ENCODE measurements at places on chromosomes 2 and 18.

DNA sequence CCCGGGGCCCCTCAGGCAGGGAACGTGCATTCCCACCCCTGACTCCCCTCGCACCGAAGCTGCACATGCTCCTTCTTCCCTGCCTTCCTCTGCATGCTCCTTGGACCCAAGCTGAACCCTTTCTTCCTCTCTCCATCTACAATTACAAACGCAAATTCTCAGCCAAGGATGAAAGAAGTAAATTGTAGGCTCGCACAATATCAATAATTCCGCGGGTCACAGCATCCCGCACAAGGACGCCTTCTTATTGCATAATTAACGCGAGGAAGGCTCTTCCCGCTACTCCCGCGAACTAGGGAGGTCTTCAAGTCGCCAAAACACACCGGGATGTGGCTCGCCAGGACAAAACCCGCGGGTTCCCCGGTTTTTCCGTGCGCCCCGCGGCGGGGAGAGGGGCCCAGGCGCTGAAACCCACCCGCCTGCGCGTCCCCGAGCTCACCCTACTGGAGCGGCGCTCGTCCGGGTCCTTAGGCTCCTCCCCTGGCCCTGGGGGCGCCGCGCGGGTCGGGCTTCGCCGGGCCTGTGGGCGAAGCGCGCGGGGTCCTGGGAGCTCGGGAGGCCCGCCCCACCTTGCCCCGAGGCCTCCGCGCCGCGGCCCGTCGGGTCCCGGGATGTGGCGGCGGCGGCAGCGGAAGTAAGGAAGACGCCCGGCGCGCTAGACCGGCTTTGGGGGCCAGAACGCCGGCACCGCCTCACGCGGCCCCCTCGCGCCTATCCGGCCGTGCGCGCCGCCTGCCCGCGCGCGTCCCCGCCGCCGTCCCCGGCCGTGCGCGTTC is at the start of gene CHST10:
Gene CHST10 (minus strand): TSS at position 734 of the 776 bp plus-strand sequence. CDS start 10,993 bp downstream, outside the sequence.
- peak; percentile 15 for DNase-seq

DNA sequence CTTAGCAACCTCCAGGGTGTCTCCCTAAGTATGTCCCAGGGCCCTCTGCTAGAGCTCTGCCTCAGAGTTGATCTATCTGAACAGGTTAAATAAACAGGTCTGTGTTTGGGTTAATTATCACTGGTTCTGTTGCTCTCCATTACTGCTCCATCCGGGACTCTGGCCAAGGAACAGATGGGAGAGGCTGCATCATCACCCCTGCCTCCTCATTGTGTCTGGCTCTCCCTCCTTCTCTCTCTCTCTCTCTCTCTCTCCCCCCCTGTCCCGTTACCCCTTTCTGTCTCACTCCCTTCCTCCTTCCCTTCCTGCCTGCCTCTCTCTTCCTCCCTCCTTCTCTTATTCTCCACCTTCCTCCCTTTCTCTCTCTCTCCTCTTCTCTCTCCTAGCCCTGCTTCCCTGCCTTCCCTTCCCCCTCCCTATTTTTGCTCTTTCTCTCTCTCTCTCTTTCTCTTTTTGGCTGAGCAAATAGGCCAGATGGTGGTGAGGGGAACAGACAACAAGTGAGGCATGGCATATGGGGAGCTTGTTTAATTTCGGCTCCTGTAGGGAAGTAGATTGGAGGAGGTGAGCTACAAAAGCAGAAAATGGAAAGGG is 62.1 kb downstream of the SETBP1 start:
- no peak for DNase-seq

DNA sequence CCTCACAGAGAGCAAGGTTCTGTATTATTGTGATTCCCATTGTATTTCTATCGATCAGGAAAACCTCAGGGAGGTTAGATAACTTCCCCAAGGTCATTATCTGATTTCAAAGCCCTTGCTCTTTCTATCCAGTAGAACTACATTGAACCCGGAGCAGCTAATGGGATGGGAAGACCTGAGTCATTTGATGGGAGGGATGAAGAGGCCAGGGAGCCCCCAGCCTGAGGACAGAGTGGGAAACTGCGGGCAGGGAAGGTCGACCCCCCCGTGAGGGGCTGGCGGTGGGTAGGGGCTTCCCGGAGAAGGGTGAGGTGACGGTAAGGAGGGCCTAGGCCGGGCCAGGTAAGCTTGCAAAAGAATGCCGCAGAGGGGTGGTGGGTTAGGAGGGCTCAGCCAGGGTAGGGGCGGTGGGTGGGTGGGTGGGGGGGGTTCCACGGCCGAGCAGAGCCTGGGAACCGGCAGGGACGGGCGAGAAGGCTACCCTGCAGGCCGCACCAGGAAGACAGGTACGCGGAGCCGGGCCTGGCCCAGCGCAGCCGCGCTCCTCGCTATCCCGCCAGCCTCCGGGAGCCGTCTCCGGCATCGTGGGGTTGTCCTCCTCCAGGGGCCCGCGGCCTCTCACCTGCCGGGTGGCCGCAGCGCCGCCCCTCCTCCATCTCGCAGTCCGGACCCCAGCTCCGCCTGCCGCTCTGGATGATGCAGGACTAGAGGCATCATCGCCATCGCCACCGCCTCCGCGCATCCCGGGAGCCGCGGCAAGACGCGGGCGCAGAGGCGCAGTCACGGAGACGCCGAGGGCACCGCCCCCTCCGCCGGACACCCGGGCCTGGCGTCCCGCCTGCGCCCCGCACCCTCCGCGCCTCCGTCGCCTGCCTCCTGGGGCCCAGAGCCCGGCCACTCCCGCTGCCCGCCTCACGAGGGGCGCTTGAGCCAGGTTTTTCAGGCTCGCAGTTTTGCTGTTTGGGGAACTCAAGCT is at the start of gene GPR75:
Gene GPR75 (minus strand): TSS at position 762 of the 976 bp plus-strand sequence. CDS start 5,211 bp downstream, outside the sequence.
- no peak for DNase-seq

DNA sequence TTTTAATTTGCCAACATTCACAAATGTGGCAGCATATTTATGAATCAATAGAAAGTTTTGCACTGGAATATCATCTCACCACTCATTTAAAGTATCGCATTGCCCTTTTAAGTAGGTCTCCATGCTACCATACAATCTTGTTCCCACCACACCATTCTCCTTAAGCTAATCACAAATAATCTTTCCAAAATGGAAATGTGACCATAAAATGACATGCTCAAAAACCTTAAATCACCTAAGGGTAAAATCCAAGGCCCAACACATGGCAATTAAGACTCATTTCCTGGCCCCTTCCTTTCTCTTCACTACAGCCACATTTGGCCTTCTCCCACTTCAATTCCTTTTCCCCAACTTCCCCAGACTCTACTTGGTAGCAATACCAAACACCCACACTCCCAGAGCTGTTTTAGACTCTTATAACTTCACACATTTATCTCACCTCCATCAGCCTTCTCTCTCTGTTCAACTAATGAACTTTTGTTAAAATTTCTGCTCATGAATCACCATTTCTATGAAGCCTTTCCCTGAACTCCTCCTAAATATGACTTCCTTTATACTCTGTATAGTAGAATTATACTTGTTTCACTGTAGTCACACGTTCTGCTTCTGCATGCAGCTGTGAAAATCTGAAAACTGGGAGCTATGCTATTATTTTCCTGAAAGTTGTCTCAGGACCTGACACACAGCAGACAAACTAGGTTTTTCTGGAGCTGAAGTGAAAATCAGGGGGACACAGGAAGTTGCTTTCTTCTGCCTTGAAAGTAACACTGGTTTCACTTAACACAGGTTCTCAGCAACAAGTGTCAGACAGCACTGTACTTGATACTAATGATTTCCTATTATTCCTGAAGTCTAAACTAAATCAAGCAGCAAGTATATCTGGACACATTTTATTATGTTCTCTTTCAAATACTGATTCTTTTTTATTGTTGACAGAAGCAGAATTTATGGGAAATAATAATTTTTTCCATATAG is 303.9 kb downstream of the ZEB2 start:
- no peak for DNase-seq

Measured in stimulated activated CD4-positive, alpha-beta T cell treated with anti-CD3 and anti-CD28 coated beads, TNF-alpha, amount 100 ng/mL, for 24 hours (primary cell).